Esophagus muscularis mucosa (tissue), 4 donors: ENCODE measurements at places on chromosomes 6 and 20.
A peak's percentile ranks its signal among the peaks of the same experiment; 100 is the strongest.

GRCh38 chr6:135170849-135171248 is 10.3 kb upstream of the MYB start:
- no peak for DNase-seq

DNA sequence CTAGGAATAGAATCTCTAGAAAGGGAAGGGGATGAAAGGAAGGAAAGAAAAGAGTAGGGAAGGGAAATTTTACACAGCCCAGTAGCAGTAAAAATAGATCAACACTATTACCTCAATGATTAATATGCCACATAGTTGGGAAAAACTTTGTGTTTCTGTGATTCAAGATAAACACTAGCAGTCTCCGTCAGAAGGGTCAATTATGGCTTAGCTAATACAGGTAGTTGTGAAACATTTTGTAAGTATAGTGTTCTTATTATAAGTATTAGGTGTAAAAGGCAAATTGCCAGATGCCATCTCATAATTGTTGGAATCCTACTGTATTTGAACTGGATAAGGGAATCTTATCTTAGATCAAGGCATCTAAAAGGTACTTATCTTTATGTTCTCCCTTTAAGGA is 165.7 kb downstream of the MTFR2 start:
- no peak for DNase-seq

DNA sequence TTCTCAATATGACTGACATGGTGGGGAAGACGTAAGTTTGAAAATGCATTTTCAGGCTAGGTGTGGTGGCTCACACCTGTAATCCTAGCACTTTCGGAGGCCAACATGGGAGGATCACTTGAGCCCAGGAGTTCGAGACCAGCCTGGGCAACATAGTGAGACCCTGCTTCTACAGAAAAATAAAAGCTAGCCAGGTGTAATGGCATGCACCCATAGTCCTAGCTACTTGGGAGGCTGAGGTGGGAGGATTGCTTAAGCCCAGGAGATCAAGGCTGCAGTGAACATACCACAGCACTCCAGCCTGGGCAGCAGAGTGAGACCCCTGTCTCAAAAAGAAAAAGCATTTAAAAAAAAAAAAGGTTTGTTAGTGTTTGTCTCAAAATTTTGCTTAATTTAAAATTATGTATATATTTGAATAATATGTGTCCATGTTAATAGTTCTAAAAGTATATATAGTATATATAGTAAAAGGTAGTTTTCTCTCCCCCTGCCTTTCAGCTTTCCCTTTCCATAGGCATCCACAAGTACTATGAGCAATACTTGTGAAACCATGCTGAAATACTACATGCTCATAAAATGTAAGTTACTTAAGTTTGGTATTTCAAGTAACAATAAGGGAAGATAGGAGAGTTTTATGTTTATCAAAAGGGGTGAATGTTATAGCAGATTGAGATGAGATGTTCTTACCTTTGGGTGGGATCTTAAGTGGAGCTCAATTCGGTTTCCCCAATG is 15.1 kb downstream of the PTPRA start:
- DNase-seq: no peak

DNA sequence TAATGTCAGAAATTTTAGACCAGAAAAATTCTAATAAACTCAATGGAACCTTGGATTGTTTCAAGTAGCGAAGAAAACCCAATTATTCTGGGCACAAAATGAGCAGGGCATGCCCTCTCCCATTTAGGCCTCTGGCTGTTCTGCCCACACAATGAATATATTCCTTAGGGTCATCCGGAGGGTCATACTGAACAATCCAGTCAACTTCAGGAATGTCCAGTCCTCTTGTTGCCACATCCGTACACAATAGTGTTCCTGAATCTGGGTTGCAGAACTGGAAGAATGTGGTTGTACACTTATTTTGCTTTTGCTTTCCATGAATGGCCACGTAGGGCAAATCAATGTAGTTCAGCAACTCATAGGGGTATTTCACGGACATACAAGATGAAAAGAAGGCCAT is 23.4 kb upstream of the RNF144B start:
- DNase-seq: peak; percentile 68

- no peak for DNase-seq
Observed at GRCh38 chr6:110609101-110609500, 132.7 kb upstream of the SLC22A16 start.

GRCh38 chr20:19626896-19627295 is 131.2 kb upstream of the RIN2 start:
- DNase-seq: no peak

GRCh38 chr20:842547-842940 is 9.0 kb downstream of the FAM110A start:
- DNase-seq: no peak

- peak; percentile 89 for DNase-seq
Observed at GRCh38 chr20:57654363-57654997, 34.3 kb upstream of the ZBP1 start.

DNA sequence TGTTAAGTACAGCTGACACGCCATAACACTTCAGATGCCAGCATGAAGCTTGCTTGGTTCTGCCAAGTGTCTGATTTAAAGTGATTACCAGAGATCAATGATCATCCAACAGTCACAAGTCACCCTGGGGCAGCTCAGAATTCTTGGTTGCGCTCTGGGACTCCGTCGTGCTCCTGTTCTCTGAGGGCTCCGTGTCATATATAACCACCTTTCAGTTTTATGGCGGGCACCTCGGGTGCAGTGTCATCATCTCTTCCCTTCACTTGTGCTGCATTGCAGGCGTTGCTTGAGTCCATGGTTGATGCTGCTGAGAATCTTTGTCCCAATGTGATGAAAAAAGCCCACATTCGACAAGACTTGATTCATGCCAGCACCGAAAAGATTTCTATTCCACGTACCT is 101.4 kb upstream of the SCGN start:
- no peak for DNase-seq

GRCh38 chr20:56690531-56691175 is 61.5 kb downstream of the TFAP2C start:
- DNase-seq: no peak

GRCh38 chr6:5215159-5215558 is 45.6 kb downstream of the LYRM4 start:
- no peak for DNase-seq

GRCh38 chr6:148146717-148147462 is 195.7 kb upstream of the SASH1 start:
- DNase-seq: no peak
